ENCODE measurements at places on chromosomes 13 and 19.
A peak's percentile ranks its signal among the peaks of the same experiment; 100 is the strongest.

DNA sequence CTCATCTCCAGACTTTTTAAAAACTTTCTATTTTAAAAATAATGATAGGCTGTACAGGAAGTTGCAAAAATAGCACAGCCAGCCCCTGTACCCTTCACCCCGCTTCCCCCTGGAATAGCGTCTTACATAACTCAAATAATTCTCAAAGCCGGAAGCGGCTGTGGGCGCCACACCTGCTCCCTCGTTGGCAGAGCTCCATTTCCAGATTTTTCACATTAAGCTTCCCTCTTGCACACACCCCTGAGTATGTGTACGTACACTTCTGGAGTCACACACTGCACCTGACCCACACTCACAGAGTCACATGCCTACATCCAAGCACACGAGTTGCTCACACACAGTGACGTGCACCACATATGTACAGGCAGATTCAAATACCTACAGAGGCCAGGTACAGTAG lies 24.9 kb upstream of the DPP9 start:
- no peak for DNase-seq

DNA sequence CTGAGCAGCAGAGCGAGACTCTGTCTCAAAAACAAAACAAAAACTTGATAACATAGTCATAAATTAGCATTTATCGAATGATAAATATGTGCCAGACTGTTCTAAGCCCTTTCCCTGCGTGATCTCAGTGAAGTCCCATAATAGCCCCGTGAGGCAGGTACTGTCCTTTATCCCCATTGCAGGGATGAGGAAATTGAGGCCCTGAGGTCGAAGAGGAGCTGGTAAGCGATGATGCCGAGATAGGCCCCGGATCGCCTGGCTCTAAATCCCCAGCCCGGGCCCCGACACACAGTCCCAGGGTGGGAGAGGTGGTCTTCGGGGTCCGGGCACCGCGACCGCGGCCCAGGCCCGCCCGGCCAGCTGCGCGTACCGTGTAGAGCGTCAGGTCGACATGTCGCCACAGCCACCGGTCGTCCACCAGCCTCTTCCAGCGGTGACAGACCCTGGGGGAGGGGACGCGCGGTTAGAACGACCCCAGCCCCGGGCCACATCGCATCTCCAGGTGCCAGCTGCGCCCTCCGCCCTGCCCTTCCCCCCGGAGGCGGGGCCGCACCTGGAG lies 625 bp downstream of the FBXL12 start:
- no peak for DNase-seq

DNA sequence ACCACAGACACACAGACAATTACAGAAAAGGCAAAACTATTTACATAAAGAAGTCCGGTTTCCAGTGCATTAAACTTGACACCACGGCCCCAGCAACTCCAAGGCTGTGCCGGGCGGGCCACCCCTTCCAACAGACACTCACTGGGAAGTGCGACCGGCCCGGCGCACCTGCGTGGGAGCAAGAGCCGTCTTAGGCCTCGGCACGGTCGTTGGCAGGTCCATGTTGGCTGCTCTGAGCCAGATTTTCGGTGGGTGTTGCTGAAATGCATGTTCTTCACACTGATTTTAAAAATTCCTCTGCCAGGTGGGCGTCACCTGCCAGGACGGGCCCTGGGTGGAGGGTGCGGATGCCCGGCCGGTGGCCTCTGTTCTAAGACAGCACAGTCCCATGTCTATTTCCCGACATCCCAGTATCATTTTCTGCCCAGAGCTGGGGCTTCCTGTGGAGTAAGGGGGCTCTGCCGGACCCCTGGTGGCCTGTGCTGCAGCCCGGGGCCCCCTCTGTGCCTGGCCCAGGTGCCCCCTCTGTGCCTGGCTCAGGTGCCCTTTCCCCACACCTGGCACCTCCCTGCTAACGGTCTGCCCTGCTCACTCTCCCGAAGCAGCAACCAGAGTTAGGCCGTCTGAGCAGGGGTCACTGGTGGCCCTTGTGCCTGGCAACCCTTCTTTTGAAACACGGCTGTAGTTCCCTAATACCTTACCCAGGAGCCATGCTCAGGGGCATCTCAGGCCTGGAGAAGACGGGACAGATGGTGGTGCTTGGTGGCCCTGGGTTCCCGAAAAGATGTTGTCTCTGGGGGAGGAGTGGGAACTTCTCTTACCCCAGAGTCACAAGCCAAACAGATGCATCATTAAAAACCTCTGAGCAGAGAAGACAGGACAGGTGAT lies 9.2 kb downstream of the TMEM255B start:
- no peak for DNase-seq

GRCh38 chr13:27593267-27593666 lies 27.1 kb downstream of the LNX2 start:
- no peak for DNase-seq

DNA sequence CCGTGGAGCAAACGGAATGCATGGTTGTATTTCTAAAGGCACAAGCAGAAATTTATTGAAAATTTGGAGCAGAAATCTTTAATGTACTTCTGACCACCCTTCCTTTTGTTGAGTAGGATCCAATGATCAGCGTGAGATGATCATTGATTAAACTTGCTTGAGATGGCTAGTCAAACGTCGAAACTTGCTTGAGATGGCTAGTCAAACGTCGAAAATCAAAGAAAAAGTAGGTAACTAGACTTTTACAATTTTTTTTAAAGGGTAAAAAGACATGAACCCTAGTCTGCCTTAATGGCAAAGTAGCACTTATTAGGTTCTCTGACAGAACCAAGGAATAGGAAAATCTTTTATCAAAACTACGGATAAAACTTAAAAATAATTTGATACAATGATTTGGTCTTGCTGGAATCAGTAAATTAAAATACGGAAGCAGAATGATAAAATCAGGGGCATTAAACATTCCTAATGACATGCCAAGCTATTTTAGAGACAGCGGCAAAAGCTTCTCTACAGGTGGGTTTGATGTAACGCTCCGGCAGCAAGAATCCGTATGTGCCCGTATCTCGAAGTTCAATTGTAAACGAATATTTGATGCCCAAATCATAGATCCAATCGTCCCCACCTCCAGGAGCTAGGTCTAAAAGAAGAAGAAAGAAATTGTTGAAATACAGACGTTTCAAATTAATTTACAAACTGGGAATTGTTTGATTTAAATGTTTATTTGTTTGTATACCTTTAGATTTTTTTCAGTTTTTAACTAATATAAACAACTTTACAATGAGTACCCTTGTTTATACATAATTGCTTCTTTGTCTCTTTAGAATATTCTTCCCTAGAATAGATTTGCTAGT lies 841 bp upstream of the ZC3H13 start:
- DNase-seq = no peak

- no peak for DNase-seq
These were observed 62.0 kb downstream of the GPALPP1 start for GRCh38 chr13:45051315-45051714.

DNA sequence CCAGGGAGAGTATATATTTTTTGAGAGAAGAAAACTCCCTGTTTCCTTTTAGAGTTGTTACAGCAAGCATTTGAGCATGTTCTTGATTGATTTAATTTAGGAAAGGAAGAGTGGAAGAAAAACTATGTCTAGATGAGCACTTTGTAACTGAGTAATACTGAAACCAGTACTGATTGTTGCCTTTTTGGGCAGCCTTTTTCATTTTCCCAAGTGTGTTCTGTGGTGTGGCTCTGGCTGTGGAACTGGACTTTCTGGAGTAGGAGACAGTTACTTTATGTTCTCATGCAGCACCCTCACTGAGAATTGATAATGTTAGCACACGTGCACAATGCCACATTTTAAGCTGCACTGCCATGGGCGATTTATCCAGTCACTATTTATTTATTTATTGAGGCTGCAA lies 211.5 kb downstream of the LMO7 start:
- no peak for DNase-seq

DNA sequence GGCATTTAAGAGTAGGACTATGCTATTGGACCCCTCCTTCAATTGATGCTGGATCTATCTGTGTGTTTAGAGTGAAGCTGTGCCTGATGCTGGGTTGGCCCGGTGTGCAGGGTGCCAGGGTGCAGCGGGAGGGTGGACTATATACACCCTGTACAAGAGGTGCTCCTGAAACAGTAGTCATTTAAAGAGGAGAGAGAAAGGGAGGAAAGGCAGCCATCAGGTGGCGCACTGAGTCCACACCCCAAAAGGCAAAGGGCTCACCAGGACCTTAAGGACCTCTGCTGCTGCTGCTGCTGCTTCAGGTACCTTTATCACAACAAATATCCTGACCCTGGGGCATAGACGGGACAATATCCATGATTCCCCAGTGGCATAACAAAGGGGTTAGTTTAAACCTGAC lies 39.4 kb downstream of the ZNF136 start:
- no peak for DNase-seq

DNA sequence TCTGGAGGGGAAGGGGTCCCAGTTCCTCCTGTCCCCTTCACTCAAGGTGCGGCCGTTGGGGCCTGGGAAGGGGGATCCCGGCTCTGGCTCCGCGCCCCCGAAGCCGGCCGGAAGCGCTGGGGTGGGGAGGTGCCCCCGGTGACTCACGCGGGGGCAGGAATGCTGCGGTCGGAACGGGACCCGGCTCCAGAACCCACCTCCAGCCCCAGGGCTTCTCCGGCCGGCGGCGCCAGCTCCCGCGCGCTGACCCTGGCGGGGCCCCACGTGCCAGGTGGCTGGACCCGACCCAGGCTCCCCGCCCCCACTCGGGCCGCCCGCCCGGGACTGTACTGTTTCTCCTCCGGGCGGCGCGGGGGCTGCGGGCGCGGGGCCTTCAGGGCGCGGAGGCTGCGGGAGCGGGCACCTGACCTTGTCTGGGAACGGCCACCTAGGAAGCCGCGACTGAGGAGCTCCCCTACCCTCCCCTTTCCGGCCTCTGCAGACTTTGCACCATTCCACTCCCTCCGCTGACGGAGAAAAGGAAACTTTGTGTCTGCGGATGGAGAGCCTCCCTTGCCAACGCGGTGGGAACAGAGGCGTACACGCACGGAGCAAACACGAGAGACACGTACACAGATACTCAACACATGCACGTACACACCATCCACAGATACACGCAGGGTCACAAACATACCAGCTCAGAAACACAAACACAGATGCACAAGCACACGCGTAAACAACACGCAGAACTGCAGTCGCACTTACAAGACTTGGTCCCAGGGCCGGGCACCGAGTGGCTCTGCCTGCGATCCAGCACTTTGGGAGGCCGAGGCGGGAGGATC lies 7.2 kb downstream of the AXL start:
- peak; percentile 81 for DNase-seq

- peak; percentile 56 for DNase-seq
These were observed 13.3 kb upstream of the FGF9 start for GRCh38 chr13:21657538-21657937.

DNA sequence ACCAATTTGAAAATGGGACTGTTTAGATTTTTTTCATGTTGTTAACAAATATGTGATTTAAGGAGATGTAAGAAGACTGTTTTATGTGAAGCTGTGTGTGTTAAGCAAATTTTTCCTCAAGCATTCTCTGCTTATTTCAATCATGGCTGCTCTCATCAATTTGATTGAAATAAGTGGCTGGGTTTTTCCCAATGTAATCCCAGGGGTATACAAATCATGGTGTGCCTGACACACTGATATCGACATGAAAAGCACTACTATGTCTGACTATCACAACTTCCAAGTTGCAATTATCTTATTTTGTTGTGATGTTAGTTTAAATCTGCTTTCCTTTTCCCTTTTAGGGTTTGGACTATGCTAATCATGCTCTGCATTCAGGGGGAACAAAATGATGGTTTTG lies 283.7 kb downstream of the HS6ST3 start:
- no peak for DNase-seq

DNA sequence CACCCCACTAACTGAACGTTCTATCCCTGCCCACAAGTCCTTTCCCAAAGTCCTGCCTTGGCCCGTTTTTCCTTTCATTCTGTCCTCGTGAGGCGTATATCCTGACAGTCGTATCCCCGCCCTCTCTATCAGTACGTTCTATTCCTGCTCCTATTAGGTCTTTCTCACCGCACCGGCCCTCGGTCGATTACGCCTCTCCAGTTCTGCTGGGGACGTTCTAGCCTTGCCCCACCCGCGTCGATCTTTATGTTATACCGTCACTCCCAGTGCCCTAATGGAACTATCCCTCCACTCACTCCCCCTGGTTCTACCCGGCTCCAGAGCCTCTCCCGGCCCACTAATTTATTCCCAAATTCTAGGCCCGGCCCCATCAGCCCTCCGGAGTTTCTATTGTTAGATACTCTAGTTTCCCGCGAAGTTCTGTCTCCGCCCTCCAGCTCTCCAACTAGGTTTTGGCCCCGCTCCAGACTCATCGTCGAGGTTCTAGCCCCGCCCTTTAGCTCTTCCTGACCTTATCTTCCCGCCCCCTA lies 2.0 kb downstream of the PLAUR start:
- DNase-seq = no peak

GRCh38 chr13:114106526-114106925 lies 25.9 kb downstream of the RASA3 start:
- no peak for DNase-seq

GRCh38 chr19:6765738-6766356 lies 1.4 kb downstream of the SH2D3A start:
- DNase-seq = no peak

DNA sequence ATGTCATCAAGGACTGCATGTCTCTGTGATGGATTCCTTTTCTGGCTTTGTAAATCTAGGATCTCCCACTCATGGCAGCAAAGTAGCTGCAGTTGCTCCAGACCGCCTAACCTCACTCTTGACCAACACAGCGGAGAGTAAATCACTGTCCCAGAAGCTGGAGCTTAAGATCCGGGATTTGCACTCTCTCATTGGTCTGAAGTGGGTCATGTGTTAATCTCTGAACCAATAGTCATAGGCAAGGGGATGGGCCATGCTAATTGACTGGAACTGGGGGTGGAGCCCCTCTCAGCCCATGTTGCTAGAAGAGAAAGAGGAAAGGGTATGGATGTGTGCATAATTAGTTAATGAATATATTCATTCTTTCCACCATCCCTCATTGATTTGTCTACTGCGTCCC lies 34.0 kb downstream of the VAV1 start:
- DNase-seq = peak; percentile 48

- DNase-seq = no peak
These were observed 3.0 kb downstream of the LENG8 start for GRCh38 chr19:54451997-54452396.

DNA sequence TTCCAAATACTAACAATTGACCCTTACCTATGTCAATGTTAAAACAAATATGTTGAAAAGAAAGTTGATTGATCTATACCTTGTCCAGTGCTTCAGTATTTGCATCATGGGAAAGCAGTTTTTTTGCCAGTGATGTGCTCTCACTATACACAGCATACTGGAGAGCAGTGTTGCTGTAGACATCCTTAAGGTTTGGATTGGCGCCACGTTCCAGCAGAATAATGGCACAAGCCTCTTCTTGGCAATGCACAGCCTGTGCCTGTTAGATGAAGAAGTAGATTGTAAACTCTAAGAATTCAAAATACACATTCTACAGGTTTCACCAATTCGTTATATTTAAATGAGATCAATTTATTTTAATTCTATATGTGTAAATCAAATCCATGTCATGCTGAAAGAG lies 43.9 kb upstream of the C1QTNF9B start:
- DNase-seq = no peak

GRCh38 chr19:35407619-35408018 lies 36.8 kb downstream of the GPR42 start:
- no peak for DNase-seq

GRCh38 chr13:97112446-97113152 lies 109.5 kb upstream of the MBNL2 start:
- peak; percentile 18 for DNase-seq

- DNase-seq = no peak
These were observed 14.1 kb downstream of the CYTH2 start for GRCh38 chr19:48483301-48483700.
